SK-N-SH (cell line): ENCODE measurements at places on chromosomes 3 and 15. TPM values are rescaled to one million over a fixed set of nuclear protein-coding genes. Genes with fewer than 3 reads are reported as not detected.

DNA sequence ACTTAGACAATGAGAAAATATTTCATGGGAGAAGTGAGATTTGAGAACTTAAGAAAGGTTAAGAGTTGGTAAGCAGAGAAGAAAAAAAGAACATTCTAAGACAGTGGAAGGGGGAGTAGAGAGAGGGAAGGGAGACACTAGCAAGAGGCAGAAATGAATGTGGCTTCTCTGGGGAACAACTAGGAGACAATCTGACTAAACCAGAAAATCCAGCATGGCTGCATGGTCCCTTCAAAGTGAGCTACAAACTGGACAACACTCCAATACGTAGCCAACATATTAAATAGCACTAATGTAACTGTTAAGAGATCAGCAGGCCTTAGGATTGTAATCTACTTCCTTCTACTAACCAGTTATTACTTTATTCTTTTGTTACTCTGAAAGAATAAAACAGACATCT, 89.7 kb downstream of the NR1I2 start:
- DNase-seq: no peak

GRCh38 chr3:43699864-43700263, 9.1 kb downstream of the ABHD5 start:
- peak; percentile 8 for DNase-seq

GRCh38 chr3:99394831-99395778, 243.3 kb upstream of the COL8A1 start:
- DNase-seq: no peak

DNA sequence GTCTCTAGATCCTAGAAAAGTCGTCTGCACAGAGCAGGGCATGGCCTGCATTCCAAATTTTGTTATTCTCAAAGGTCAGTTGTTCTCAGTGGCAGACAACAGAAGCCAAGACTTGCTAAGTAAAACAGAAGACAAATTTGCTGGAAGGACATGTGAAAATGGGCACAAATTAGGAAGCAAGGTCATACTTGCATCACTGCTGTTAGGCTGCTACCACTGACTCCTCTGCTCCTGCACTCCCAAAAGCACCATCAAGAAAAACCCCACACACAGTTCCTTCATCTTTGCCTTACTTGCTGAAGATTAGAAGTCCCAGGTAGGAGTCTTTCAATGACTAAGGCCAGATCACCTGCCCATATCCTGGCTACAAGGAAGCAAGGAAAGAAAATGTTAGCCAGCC, 69.9 kb upstream of the ATP2C1 start:
- no peak for DNase-seq

- no peak for DNase-seq
Observed at GRCh38 chr3:176562331-176562730, 635.0 kb downstream of the TBL1XR1 start.

GRCh38 chr3:84961011-84961410, 2.2 kb downstream of the CADM2 start:
- DNase-seq: peak; percentile 4

DNA sequence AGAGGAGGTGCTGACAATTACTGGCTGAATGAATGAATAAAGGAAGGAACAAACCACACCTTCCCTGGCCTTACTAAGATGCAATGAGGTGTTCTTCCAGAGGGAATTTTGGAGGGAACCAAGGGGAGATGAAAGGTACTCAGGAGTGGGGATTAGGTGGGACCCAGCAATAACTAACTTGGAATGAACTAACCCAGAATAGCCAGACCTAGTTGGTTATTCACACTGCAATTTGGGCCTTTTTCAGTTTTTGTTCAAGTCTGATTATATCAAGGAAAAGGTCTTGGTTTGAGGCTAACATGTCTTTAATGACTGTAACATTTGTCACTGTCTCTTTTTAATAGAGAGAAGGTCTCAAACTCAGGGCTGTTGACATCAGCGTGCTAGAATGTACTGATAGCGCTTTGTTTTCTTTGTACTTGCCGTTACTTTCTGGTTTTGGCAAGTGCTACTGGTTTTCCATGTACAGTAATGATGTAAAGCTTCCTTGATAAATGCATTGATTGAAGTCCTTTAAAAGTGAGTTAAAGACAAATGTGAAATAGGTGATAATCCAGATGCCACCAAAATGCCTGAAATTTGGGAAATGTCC, 3.2 kb upstream of the PLXND1 start:
- DNase-seq: no peak

- no peak for DNase-seq
Observed at GRCh38 chr3:177594096-177594495, 396.8 kb upstream of the TBL1XR1 start.

GRCh38 chr3:45776301-45776595, 20.1 kb downstream of the SLC6A20 start:
- DNase-seq: no peak

GRCh38 chr3:26515351-26515750, 107.2 kb upstream of the LRRC3B start:
- DNase-seq: no peak

- no peak for DNase-seq
Observed at GRCh38 chr15:52520421-52520820, 8.3 kb downstream of the MYO5A start.

- DNase-seq: no peak
Observed at GRCh38 chr3:13618836-13619235, 69.9 kb downstream of the FBLN2 start.

DNA sequence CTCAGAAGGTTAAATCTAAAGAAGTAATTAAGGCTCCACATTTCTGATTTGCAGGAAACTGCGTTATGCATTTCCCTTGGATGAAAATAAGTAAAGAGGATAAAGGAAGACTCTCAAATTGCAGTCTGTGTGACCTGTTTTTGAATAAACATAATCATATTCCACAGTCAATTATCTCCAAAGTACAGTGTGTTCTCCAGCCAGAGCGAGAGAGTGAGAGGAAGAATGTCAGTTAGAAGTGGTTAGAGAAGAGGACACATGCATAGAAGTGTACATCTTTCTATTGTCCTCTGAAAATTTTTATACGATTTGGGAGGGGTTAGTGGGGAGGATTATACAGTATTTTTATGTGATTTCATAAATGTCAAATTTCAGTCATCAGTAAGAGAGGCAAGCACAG, 487.1 kb downstream of the LPP start:
- no peak for DNase-seq

- no peak for DNase-seq
Observed at GRCh38 chr15:78981532-78982313, 36.9 kb upstream of the CTSH start.

GRCh38 chr3:24355806-24356205, 138.8 kb downstream of the THRB start:
- DNase-seq: no peak

- DNase-seq: peak; percentile 94
Observed at GRCh38 chr15:78641102-78641748, at the start of gene CHRNB4. TSS of gene CHRNB4 (minus strand) at chr15:78641210. CDS start at chr15:78641133, 77 bp downstream.

GRCh38 chr3:59300733-59301132, 250.9 kb upstream of the CFAP20DC start:
- DNase-seq: no peak

GRCh38 chr3:140207541-140207940, 272.6 kb downstream of the CLSTN2 start:
- no peak for DNase-seq

DNA sequence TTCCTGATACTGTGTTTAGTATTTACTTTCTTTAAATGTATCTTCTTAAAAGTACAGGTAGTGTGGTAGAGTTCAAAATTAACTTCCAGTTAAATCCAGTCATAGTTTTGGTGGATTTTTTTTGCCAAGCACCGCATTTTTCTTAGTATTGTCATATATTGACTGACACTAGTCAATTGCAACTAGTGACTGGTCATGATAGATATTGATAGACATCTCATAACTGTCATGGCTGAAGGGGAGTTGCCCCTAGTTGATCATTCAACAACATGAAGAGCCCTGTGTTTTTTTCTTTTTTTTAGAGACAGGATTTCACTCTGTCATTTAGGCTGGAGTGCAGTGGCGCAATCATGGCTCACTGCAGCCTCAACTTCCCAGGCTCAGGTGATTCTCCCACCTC, 22.1 kb downstream of the RAB8B start:
- no peak for DNase-seq

DNA sequence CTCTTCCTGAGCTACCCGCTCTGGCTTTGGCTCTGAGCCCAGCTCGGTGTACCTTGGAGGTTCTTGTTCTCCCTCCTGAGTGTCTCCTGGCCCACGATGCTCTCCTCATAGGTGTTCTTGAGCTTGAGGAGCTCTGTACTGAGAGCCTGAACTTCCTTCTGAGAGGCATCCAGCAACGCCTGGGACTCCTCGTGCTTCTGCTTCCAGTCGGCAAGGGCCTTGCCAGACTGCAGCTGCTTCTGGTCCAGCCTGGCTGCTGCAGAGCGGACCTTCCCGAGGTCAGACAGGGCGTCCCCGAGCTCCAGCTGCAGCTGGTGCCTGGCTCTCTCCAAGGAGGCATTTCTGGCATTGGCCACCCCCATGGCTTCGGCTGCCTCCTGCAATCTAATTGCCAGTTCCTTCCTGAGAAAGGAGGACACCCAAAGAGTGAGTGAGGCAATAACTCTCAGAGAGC, 99.8 kb downstream of the MYH15 start:
- no peak for DNase-seq

- DNase-seq: no peak
Observed at GRCh38 chr3:171282041-171282440, 178.2 kb downstream of the TNIK start.

GRCh38 chr15:68300115-68300940, 22.8 kb downstream of the FEM1B start:
- DNase-seq: no peak

DNA sequence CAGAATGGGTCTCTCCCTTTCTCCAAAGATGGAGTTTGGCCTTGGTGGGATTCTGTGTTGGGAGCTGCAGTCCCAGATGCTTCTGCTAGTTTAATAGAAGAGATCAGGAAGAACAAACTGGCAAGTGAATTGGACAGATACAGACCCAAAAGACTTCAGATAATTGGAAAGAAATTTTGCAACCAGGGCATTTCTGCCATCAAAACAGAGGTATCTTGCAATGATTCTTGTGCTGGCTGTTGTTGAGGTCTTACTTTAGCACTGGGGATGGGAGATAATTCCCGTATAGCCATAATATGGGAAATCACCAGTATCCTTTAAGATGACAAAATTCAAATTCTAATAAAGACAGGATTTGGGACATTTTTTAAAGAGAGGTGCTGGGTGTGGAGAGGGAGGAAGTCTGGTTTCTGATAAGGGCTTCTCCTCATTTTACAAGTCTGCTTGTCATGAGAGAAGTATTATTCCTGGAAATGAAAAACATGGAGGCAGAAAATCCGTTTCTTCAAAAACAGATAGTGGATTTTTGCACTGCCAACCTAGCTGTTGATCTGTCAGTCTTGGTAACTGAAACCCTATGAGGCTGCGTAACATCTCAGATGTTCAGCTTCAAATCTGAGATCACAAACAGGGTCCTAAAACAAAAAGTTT, 40.1 kb downstream of the FNDC3B start:
- DNase-seq: no peak

- DNase-seq: no peak
Observed at GRCh38 chr15:31461911-31462480, 135.4 kb downstream of the KLF13 start.

DNA sequence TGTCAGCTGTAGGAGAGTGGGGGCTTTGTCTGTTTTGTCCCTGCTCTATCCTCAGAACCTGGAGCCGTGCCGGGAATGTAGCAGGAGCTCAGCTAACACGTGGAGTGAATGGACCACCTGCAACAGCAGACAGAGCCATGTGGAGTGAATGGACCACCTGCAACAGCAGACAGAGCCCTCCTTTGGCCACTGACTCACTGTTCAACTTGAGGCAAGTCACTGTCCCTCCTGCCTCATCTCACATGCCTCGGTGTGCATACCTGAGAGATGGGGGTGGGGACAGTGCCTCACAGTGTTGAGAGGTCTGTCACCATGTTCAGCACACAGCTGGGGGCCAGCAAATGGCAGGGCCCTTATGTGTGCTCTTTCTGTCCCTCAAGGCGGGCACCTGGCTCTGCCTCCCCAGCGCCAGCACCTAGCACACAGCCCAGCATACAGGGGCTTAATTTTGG, 27.9 kb downstream of the FEM1B start:
- no peak for DNase-seq

- no peak for DNase-seq
Observed at GRCh38 chr15:48354694-48355303, 23.6 kb downstream of the DUT start.

GRCh38 chr3:134640872-134641470, 9.9 kb downstream of the KY start:
- peak; percentile 64 for DNase-seq

GRCh38 chr3:174767853-174768382, 91.2 kb upstream of the NAALADL2 start:
- no peak for DNase-seq

DNA sequence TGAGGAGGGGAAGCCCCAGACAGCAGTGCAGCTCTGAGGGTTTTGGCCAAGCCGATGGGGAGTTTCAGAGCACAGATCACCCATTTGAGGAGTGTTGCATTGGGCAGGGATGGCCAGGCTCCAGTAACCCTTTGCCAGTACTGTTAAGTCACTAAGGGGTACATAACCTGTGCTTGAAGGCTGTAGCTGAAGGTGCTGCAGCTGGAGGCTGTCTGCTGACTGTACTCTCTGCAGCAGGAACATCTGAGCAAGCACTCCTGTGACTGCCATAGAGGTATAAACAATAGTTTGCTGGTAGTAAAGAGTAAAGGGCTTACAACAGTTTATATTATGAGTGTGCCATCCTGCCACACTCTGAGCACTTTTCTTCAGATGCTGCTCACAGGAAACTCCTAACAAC, 297.8 kb downstream of the EPHA3 start:
- DNase-seq: no peak

LINGO1 gene
- polyA plus RNA-seq: 0.29 and 0.56 TPM in 2 replicates

UROC1 gene
- polyA plus RNA-seq: not detected in 2 replicates

TMEM212 gene
- polyA plus RNA-seq: not detected in 2 replicates

FSIP1 gene
- polyA plus RNA-seq: 0.43 and 0.45 TPM in 2 replicates

RHOV gene
- polyA plus RNA-seq: 0.49 and 0.62 TPM in 2 replicates

SAXO2 gene
- polyA plus RNA-seq: 2.8 and 5.4 TPM in 2 replicates

NR2F2 gene
- polyA plus RNA-seq: 2.8 and 3.9 TPM in 2 replicates

SLC9A9 gene
- polyA plus RNA-seq: 0.05 TPM in 1 of 2 replicates, not detected in the other

GP5 gene
- polyA plus RNA-seq: 0.13 and 0.23 TPM in 2 replicates
